Kidney (tissue), 22 donors: ENCODE measurements at places on chromosomes 4 and X. TPM values are rescaled to one million over a fixed set of nuclear protein-coding genes. Genes with fewer than 3 reads are reported as not detected.

GRCh38 chrX:43899878-43900815 lies 17.9 kb upstream of the MAOB start:
- no peak for DNase-seq
- no peak overlapping the region for H3K4me3 ChIP-seq
- no peaks in the 10 kb centered on the region for H3K36me3 ChIP-seq
- no peaks in the 10 kb centered on the region for H3K4me1 ChIP-seq

SSX2B gene
- total RNA-seq, result not detected

GRCh38 chr4:94673961-94674360 lies 83.8 kb upstream of the BMPR1B start:
- H3K4me1 ChIP-seq, result no peaks in the 10 kb centered on the region
- DNase-seq, result no peak
- H3K4me3 ChIP-seq, result no peak overlapping the region
- H3K27me3 ChIP-seq, result no peaks in the 10 kb centered on the region
- H3K36me3 ChIP-seq, result no peaks in the 10 kb centered on the region

GRCh38 chr4:162706051-162706450 lies 460.6 kb downstream of the NAF1 start:
- DNase-seq, result no peak
- H3K4me3 ChIP-seq, result no peak overlapping the region
- no peaks in the 10 kb centered on the region for H3K27me3 ChIP-seq

FDCSP gene
- 0.50 TPM for total RNA-seq
